Uterus (tissue), 4 donors: ENCODE measurements at places on chromosomes 3 and 15.

DNA sequence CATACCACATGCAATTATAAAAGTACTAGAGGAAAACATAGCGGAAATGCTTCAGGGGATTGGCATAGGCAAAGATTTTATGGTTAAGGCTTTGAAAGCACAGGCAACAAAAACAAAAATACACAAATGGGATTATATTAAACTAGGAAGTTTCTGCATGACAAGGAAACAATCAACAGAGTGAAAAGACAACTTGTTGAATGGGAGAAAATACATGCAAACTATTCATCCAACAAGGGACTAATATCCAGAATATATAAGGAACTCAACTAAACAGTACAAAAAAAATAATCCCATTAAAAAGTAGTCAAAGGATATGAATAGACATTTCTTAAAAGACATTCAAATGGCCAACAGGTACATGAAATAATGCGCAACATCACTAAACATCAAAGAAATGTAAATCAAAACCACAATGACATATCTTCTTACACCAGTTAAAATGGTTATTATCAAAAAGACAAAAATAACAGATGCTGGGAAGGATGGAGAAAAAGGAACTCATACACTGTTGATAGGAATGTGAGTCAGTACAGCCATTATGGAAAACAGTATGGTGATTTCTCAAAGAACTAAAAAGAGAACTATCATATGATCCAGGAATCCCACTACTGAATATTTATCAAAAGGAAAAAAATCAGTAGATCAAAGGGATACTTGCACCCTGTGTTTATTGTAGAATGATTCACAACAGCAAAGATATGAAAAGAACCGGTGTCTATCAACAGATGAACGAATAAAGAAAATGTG lies 39.1 kb downstream of the COPS2 start:
- DNase-seq = no peak

GRCh38 chr3:137012097-137012501 lies 54.3 kb downstream of the IL20RB start:
- DNase-seq = no peak

DNA sequence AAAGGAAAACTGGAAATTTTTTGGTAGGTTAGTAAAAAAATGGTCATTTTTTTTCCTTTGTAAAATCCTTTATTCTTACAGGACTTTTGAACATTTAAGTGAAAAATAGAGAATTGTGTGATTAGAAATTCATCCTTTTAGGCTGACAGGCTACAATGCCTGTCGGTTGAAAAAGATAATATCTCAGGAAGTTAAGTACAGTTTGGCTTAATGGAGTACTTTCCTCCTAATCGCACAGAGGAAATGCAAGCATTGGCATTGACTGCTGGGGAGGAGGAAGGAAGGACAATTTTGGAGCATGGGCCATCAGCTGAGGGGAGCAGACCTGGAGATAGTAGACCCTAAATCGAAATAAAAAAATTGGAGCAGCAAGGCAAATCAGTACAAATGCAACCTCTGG lies 135.1 kb upstream of the ICE2 start:
- DNase-seq = no peak

GRCh38 chr15:72162569-72162968 lies 35.0 kb downstream of the GRAMD2A start:
- no peak for DNase-seq

DNA sequence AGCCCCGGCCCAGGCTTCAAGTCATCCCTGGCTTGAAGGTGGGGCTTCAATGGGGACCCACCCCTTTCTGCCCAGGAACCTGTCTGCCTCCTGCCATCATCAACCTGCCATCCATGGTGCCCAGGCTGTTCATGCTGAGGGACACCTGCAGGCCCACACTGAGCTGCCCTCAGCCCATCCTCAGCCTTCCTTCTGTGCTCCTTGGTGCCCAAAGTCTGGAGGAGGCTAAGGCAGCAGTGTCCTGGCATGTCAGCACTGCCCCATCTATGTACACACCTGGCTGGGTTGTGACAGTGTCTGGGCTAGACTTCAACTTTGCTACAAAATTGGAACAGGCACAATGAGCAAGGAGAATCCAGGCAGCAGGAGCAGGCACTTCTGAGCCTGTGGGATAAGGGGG lies 745.3 kb upstream of the EPHA6 start:
- no peak for DNase-seq

GRCh38 chr3:132236701-132237651 lies 80.2 kb upstream of the ACP3 start:
- DNase-seq = no peak

DNA sequence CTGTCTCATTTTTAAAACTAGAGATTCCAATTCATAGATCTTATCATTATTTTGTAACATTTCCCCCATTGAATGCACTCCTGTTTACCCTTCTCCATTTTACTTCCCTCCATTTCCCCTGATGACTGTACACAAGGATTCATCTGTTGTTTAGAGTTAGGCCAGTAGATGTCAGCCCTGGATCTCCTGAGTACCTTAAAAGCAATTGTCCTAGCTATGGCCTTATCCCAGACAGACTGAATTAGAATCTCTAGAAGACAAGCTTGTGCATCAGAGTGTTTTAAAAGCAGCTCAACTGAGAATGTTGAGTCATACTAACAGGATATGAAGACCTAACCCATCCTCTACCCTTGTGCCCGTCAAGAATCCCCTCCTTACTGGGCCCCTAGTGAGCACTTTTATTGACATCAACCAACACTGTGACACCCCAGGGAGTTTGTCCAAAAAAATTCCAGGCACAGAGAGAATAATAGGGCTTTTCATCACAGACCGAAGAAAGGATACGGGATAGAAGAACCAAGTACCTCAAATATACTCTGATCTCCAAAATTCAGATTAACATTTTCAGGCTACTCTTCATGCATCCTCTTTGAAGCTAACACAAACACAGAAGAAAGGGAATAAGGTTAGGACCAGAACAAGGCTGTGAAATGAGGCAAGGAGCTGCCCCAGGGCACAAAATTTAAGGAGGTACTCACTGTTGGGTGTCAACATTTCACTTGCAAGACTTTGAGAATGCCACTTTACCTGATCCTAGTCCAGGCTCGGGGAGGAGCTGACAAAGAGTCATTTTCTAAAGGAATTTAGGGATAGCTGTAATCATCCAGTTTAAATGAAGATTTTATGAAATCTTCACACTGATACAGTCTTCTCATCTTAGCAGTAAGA lies 17.1 kb downstream of the ZBED2 start:
- no peak for DNase-seq

DNA sequence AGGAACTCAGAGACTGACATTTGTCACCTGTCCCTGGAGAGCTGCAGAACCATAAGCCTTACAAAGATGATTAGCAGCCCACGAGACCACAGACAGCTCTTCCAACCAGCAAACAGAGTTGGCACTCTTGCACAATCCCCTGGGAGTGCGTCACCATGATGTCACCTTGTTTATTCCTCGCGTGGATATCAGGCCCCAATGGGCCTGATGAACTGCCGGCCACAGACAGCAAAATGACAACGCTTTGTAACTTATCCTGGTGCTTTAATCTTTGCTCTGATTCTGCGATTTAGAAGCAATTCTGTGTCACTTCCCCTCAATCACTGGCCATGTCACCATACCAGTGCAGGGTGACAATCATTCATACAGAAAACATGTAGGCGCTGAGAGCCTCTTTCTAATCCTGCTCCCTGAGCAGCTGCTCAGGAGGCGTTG lies 89.2 kb downstream of the TAMM41 start:
- no peak for DNase-seq

GRCh38 chr3:115212615-115213014 lies 65.5 kb upstream of the ZBTB20 start:
- no peak for DNase-seq

GRCh38 chr15:24898715-24899272 lies 56.0 kb upstream of the SNRPN start:
- no peak for DNase-seq

DNA sequence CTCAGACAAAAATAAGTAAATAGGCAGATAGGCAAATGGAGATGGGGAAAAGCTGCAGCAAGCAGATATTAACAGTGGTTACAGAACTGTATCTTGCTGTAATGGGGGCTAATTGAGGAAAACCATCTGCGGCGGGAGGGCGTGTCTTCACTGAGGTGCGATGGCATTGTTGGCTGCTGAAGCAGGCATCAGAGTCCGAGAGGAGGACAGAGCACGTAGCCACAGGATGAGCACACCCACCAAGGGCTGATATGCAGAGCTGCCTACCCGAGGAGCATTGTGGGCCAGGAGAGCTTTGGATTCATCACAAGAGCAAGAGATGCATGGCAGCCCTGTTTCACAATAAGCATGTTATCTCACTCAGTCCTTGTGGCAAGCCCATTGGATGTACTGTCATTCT lies 30.4 kb downstream of the CHRNA7 start:
- DNase-seq = no peak

- DNase-seq = no peak
Observed at GRCh38 chr3:183050706-183051105, 48.6 kb downstream of the MCCC1 start.

DNA sequence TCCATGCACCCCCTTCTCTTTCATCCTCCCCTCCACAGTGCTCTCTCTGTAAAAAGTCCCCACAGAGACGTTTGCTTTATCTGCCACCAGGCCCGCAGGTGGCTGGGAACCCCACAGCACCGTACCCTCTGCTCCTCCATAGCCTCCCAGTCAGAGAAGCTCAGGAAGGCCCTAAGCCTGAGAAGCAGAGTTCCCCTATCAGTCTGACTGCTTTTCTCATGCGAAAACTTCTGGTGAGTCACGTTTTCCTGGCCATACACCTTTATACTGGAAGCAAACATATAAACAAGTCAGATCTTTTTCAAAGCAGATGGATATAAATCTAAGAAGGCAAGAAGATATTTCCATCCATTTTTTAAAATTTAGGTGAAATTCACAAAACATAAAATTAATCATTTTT lies 51.5 kb upstream of the MEF2A start:
- no peak for DNase-seq

DNA sequence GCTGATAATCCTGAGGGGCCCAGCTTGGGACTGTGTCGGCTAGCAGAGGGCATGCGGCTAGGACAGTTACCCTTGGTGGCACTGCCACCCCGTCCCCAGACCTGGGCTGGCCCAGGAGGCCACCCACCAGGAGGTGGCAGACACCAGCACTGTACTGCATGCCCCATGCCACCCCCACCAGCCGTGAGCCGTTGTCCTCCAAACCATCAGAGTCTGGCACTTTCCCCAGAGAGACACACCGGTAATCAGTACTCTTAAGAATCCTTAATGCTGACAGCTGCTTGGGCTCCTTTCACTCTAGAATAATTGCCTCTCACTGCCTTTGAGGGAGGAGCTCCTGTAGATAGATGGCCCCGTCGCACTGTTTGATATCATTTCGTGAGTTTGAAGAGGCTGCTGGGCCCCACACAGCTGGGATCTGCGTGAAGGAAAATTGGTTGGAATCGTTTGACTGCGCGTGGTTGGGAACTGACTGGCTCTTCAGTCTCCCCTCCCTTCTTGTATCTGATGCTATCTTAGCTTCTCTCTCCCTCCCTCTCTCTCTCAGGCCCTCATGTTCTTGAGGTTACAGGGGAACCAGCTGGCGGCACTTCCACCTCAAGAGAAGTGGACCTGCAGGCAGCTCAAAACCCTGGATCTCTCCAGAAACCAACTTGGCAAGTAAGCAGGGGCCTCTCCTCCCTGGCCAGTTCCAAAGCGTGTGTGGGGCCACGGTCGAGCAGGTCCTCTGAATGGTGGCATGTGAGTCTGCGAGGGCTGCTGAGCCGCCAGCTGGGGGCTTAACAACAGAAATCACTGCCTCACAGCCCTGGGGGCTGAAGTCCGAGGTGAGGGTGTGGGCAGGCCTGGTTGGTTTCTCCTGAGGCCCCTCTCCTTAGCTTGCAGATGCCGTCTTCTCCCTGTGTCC lies 94.9 kb downstream of the LRRK1 start:
- no peak for DNase-seq

DNA sequence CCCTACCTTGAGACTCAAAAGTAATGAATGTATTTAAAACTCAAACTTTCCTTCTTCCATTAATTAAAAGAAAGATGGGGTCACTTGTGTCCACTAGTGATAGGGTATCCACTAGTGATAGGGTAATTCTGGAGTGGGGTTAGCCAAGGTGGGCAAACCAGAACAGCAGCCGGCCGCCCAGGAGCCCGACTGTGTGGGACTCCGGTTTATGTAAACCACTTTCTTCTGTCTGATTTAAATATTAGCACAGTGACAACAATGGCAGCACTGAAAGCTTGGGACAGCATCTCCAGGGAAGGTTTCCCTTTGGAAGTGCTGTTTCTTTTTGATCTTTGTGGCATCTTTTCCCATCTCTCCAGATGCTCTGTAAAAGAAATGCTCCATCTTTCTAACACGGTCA lies 722 bp downstream of the MYZAP start:
- DNase-seq = no peak

DNA sequence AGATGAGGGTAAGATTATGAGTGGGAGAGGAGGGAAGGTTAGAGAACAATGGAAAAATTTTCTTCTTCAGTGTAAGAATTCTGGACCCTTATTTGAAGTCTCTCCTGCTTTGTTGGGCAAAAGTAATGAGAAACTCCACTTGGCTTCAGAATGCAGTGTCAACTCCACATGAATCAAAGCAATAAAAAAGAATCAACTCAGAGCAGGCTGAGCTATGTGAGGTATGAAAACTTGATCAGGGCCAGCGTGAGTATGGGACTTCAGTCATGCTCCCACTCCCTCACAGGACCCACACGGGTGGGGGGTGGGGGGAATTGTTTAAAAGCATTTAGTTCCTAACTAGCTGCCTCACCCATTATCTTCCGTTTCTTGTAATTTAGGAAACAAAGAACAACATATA lies 502.2 kb downstream of the PDCD6IP start:
- no peak for DNase-seq

DNA sequence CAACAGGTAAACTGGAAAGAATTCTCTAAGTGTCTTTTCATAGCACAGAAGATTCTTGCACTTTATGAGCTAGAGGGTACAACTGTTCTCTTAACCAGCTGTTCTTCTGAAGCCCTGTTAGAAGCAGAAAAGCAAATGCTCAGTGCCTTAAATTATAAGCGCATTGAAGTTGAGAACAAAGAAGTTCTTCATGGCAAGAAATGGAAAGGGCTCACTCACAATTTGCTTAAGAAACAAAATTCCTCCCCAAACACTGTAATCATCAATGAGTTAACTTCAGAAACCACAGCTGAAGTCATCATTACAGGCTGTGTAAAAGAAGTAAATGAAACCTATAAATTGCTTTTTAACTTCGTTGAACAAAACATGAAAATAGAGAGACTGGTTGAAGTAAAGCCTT lies 19.6 kb downstream of the PARP14 start:
- no peak for DNase-seq

- DNase-seq = no peak
Observed at GRCh38 chr3:32553973-32554372, 16.7 kb downstream of the DYNC1LI1 start.

DNA sequence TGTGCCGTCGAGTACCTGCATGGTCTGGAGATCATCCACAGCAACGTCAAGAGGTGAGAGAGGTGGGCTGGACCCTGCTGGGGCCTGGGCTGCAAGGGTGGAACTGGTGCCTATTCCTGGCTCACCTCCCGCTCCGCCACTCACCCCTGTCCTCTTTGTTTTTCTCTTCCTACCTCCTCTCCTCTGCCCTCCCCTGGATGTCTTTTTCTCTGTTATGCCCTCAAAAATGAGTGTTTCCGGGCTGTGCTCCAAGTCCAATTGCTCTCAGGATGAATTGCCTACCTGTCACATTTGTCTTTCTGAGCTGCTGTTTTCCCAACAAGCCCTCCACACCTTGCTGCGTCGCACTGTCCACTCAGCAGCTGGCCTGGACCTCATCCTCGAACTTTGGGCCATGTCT lies 28.5 kb upstream of the TATDN2 start:
- DNase-seq = no peak

GRCh38 chr3:99774467-99774866 lies 43.2 kb upstream of the CMSS1 start:
- DNase-seq = no peak

GRCh38 chr3:179743913-179744312 lies 91.1 kb downstream of the USP13 start:
- no peak for DNase-seq
